NCI-H1092 treated with DMSO at 0.1 percent for 48 hours (cell line): ENCODE measurements at places on chromosomes 7 and 10.

DNA sequence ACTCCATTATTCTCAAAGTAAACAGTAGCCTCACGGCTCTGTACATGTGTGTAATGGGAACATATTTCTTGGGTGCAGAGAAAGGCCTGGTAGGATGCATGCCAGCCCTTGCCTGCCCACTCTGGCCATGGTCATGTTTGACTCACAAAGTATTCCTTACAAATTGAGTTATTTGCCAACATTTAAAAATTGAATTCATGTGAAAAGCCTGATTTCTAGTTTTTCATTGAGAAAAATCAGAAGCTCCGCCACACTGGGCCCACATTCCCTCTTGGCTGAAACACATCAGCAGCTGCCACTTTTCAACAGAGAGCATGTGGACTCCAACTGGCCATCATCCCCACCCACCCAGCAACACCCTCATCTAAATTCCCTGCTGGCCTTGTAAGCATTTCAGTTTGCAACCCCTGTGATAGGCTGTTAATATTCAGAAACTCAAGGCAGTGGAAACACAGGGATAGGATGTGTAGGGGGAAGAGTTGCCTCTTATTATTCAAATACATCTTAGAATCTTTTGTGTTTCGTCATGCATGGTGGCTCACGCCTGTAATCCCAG, 40.9 kb downstream of the CDH23 start:
- no peak for DNase-seq

DNA sequence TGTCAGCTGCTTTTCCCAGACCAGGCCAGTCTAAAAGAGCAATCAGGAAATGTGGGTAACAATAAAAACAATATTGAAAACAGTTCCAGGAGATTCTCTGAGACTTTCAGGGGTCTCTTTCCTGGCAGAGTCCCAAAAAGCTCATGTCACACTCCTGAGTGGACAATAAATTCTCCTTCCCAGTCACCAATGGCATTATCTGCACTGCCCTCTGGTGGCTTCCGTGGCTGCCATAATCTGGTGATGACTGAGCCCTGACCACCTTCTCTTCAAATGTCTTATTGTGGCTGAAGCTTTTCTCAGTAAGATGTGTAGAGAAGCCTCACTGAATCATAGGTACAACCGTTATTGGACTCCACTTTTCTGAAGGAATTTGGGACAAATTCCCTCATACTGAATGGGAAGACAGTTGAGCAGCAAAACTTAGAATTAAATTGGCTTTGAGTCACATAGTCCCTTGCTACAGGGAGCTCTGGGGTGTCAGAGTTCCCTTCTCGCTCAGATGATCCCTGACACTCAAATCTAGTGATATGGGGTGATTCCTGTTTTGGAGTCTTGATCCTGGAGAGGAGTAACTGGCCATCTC, 24.4 kb upstream of the ASAH2 start:
- no peak for DNase-seq

DNA sequence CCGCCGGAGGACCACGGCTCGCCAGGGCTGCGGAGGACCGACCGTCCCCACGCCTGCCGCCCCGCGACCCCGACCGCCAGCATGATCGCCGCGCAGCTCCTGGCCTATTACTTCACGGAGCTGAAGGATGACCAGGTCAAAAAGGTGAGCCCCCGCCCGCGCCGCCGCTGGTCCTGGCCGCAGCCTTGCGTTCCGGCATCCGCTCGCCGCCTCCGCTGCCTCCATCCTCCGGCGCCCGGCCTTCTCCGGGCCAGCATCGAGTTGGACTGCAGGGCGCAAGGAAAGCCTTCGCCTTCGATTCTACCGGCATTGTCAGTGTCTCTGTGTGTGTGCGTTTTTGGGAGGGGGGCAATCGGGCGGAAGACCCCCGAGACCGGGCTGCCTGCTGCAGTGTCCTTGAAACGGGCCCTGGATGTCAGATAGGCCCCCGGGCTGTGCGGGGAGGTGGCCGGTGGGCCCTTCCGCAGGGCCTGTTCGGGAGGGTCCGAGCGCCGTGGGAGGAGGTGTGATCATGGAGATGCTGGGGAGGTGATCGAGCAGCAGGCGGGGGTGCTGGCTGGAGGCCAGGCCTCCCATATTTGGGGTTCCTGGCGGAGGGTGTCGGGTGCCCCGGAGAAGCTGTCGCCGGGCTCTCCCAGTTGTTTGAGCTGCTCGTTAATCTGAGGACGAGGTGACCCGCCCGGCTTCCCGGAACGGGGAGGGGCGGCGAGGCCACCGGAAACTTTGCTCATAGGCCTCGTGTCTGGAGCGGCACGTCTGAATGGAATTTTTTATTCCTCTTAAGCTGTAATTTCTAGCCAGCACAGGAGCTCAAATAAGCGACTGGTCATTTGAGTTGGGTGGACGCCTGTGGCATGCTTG, 40.8 kb downstream of the HK1 start:
- DNase-seq = no peak

DNA sequence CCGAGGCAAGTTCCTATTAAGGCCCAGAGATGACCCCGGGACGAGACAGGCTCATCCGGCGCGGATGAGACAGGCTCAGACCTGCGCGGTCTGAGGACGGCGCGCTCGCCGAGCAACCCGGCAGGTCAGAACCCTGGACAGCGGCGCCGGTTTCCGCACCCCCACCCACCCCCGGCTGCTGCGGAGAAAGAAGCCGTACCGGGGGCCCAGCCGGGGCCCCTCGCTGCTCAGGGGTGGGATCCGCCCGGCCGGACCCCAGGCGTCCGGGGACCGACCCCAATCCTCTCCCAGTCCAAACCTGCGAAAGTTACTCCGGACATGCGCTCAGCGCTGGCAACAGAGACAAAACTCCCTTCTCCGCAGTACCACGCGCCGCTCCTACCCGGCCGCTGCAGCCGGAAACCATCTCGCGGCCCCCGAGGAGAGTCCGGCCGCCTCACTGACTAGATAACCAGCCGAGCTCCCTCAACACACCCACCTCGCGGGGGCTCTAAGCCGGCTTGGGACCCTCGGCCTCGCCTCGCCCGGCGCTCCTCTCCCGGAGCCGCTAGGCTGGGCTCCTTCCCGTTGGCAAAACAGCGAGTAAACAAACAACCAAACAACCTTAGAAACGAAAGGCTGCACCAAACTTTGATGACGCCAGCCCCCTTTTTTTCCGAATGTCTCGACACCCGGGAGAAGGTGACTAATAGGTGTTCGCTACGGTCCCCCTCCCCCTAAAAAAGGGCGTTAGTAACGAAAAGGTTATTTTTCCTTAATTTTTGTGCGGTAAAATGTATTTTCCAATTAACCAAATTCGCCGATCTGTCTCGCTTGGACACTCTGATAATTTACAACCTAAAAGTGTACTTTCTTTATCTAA, 2.3 kb upstream of the DRGX start:
- DNase-seq = no peak

- DNase-seq = peak; percentile 24
Observed at GRCh38 chr7:130695840-130696239, 9.5 kb upstream of the TSGA13 start.
